Testis (tissue), 5 donors: ENCODE measurements at places on chromosomes 7 and 10. TPM values are rescaled to one million over a fixed set of nuclear protein-coding genes. Genes with fewer than 3 reads are reported as not detected.

Gene TMEM139
- polyA plus RNA-seq: 5.3 TPM

Gene OPN4
- not detected for polyA plus RNA-seq

Gene CALML3
- polyA plus RNA-seq: 1.5 TPM

Gene PALD1
- polyA plus RNA-seq: 6.3 TPM

Gene GNGT1
- not detected for polyA plus RNA-seq

Gene VWA2
- polyA plus RNA-seq: 2.6 TPM

Gene DNMBP
- polyA plus RNA-seq: 20.8 TPM

Gene NXPH1
- 0.94 TPM for polyA plus RNA-seq

Gene CDK13
- 55.1 TPM for polyA plus RNA-seq

Gene JAZF1
- 51.0 TPM for polyA plus RNA-seq

Gene ASIC3
- polyA plus RNA-seq: 20.8 TPM

Gene HOGA1
- polyA plus RNA-seq: 1.5 TPM

Gene ADCY1
- polyA plus RNA-seq: 6.6 TPM

Gene TSPAN14
- 59.1 TPM for polyA plus RNA-seq

Gene ACHE
- 5.1 TPM for polyA plus RNA-seq

Gene ELFN1
- 2.3 TPM for polyA plus RNA-seq

Gene ELN
- polyA plus RNA-seq: 55.9 TPM

Gene CAV1
- 84.2 TPM for polyA plus RNA-seq

Gene FAM25C
- not detected for polyA plus RNA-seq

Gene FBXL13
- polyA plus RNA-seq: 28.6 TPM

Gene VENTX
- polyA plus RNA-seq: 1.5 TPM

Gene PKD2L1
- 4.7 TPM for polyA plus RNA-seq

Gene HECTD2
- polyA plus RNA-seq: 9.0 TPM

Gene RAMP3
- polyA plus RNA-seq: 9.1 TPM

Gene LEP
- polyA plus RNA-seq: 0.46 TPM

Gene LRRD1
- 8.7 TPM for polyA plus RNA-seq

Gene HMX3
- not detected for polyA plus RNA-seq

Gene SFR1
- 25.3 TPM for polyA plus RNA-seq

Gene ZNF488
- polyA plus RNA-seq: 2.0 TPM

Gene BMPER
- 1.7 TPM for polyA plus RNA-seq

Gene UNC5B
- polyA plus RNA-seq: 14.8 TPM

Gene UCMA
- not detected for polyA plus RNA-seq

Gene MPP7
- 22.7 TPM for polyA plus RNA-seq

Gene HHEX
- 5.6 TPM for polyA plus RNA-seq

Gene NUTM2B
- 5.6 TPM for polyA plus RNA-seq

Gene IDI2
- polyA plus RNA-seq: 0.79 TPM

Gene NAT16
- 0.26 TPM for polyA plus RNA-seq
